NCI-H1436 (cell line): ENCODE measurements at places on chromosomes 6 and 20.

GRCh38 chr6:15152700-15153099 lies 93.2 kb upstream of the JARID2 start:
- no peak for DNase-seq

DNA sequence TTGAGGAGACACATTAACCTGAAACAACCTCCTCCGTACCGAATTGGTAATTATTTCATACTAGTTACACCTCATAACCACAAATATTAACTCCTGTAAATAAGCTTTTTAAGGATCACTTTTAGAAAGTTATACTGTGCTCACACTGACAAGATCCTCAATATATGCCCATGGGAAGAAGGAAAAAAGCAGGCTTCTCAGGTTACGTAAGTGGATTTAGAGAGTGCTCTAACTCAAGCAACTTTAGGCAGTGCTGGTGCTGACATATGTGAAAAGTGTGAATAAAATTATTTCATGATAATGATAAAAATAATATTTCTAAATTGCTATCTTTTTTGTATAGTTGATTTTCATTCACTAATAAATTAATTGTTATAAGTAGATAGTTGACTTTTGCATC lies 76.1 kb downstream of the PRKN start:
- DNase-seq, result no peak

DNA sequence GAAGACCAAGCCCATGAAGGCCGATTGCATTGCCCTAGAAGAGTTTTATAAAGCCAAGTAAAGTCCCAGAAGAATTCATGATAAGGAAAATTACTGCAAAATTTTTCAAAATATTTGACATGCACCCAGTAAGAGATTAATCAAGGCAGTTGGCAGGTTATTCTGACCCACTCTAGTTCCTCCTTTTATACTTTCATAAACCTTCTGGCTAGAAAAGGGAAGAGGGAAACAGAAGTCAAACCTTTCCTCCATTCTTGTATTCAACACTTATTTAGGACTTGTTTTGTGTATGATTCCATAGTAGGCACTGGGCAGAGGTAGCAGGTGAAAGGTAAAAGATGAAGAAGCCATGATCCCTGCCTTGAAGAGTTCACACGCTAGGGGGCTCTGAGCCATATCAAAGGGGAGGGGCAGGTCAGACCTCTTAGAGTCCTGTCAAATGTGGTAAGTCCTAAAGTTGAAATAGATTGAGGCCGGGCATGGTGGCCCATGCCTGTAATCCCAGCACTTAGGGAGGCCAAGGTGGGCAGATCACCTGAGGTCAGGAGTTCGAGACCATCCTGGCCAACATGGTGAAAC lies 85.4 kb downstream of the NDUFAF5 start:
- DNase-seq, result no peak

- DNase-seq, result no peak
These were observed 21.7 kb downstream of the BMP7 start for GRCh38 chr20:57244627-57245214.

DNA sequence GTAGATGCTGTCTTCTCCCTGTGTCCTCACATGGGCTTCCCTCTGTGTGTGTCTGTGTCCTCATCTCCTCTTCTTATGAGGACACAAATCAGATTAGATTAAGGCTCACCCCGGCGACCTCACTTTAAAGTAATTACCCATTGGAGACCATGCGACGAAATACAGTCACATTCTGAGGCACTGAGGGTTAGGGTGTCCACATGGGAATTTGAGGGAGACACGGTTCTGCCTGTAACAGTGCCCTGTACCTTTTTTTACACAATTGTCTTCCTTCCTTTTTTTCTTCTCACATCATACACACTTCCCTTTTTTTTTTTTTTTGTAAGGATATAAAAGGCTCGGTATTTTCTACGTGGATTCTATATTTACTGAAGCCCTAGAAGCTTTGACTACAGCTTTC lies 48.9 kb downstream of the DEK start:
- no peak for DNase-seq

- DNase-seq, result no peak
These were observed 84.9 kb downstream of the BTBD9 start for GRCh38 chr6:38554700-38555413.

- no peak for DNase-seq
These were observed 18.9 kb downstream of the TFAP2A start for GRCh38 chr6:10395704-10396546.

DNA sequence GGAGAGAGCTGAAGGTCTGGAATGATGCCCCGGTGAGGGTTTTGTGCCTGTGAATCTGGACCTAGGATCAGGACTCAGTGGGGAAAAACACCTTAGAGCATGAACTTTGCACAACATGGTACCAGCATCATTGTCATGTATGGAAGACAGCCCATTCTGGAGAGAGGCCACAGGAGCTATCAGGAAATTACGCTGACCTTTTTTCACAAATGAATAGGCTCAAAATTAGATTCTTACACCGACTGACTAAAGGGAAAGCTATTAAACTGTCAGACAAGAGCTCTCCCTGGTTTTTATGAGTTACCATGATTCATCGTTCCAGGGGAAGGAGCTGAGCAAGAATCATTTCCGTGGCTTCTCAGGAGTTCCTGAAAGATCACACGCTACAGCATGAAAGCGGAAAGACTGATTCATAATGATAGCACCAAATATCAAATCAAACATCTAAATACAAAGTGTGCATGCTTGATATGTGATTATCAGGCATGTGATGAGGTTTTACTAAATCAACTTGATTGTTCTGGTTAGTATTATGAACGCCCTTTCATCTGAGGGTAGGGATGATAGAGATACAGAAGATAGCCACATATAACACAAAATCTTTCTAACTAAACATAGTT lies 224.9 kb upstream of the SMLR1 start:
- DNase-seq, result no peak

DNA sequence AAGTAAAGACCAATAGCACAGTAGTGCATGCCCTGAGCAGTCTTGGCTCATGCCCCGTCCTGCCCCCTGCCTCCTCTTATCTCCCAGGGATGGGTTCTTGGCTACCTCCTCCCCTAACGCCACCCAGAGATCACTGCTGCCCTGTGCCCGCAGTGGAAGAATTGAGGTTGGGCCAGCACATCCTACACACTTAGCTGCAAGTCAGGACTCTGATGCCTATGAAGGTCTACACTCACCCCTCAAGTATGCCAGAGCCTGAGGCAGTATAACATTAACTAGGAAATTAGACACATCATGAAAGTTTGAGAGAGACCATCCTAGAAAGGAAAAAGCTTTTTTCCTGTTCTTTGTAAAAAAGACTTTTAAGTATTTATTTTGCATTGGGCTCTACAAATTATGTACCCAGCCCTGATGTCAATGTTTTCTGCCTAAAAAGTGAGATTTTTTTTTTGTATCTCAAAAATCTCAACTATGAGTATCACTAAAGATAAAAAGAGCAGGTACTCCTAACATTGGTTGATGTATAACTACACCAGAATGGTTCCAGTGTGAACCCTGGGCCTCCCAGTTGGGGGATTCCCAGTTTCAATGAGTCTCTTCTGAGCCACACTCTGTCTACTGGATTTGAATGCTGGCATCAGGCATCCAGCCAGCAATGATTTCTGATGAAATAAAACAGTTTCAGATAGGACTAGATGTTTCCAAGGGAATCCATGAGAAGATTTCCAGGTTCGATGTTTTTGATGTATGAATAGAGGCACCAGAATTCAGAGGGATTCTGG lies 115.4 kb downstream of the ISM1 start:
- no peak for DNase-seq

- no peak for DNase-seq
These were observed 40.6 kb upstream of the NFATC2 start for GRCh38 chr20:51583073-51583472.

DNA sequence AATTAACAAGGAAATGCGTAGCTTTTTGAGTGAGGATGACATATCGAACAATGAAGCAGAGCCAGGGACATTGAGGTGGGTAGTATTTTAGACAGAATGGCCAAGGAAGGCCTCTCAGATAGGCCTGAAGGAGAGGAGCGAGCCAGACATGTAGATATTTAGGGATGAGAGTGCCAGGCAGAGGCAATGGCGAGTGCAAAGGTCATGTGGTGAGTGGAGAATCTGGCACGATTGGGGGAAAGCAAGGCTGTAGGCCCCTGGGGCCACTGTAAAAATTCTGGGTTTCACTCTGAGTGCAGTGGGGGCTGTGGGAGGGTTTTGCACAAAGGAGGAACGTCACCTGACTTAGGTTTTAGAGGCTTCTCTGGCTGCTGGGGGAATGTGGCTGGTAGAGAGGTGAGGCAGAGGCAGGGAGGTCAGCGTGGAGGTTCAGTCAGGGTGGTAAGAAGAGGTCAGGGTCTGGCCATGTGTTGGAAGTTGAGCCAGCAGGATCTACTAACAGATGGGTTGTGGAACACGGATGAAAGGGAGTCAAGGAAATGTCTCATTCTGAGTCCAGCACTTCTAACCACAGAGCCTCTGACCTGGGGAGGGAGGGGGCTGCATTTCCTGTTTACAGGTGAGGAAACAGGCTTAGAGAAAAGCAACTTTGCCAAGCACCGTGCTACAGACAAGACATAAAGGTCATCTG lies 11.3 kb downstream of the SIRPA start:
- DNase-seq, result no peak

GRCh38 chr6:166589337-166589731 lies 2.9 kb upstream of the RAMACL start:
- DNase-seq, result no peak

- DNase-seq, result no peak
These were observed 97.2 kb downstream of the TMEM242 start for GRCh38 chr6:157226026-157226625.

DNA sequence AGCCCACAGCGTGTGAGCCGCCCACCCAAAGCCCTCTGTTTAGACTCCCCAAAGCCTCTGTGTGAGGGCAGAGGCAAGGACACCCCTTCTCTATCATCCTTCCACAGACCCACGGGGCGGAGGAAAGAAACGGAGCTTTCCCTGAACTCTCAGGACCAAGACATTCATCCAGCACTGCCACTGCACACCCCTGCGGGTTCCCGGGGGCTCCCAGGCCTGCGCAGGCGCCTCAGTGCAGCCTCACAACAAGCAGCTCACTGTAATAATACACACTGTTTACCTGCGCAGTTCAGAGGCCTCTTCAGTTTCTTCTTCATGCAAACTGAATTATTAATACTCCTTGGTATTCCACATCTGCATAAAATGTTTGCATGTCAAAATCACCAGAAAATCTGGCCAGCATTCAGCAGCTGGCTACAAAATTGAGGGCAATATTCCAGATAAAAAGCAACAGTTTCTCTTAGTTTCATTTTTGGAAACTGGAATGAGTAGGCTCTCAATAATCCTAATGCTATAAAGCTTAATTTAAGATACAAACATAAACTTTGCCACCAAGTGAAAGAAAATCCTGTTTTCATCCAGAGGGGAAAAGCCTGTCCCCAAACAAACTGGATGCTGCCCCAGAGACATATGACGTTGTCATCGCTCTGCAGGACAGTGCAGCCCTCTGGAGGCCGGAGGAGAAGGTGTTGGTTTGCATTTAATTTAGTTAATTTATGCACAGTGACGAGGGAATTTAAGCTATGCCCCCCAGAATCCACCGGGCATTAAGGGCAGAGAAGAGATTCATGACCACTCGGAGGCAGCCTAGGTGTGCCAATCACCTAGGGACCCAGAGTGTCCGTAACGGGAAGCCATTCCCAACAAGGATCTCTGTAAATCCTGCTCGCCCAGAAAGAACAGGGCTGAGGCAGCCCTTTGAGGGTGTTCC lies 45.3 kb downstream of the NINL start:
- DNase-seq, result no peak

DNA sequence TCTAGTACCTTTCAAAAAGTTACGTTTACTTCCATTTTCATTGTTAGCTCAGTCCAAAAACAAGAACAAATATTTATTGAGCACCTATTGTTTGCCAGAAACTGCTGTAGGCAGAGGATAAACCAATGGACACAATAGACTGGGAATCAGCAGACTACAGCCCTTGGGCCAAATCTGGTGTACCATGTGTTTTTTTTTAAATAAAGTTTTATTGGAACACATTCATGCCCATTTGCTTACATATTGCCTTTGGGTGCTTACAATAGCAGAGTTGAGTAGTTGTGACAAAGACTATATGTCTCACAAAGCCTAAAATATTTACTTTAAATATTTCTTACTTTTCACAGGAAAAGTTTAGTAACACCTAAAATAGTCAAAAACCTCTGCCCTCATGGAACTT lies 216.1 kb downstream of the COL9A1 start:
- no peak for DNase-seq

- DNase-seq, result no peak
These were observed 28.9 kb downstream of the ILRUN start for GRCh38 chr6:34667481-34668238.

GRCh38 chr6:3471286-3471685 lies 14.4 kb upstream of the SLC22A23 start:
- no peak for DNase-seq

- peak; percentile 69 for DNase-seq
These were observed 72.8 kb downstream of the MDGA1 start for GRCh38 chr6:37624606-37625574.

DNA sequence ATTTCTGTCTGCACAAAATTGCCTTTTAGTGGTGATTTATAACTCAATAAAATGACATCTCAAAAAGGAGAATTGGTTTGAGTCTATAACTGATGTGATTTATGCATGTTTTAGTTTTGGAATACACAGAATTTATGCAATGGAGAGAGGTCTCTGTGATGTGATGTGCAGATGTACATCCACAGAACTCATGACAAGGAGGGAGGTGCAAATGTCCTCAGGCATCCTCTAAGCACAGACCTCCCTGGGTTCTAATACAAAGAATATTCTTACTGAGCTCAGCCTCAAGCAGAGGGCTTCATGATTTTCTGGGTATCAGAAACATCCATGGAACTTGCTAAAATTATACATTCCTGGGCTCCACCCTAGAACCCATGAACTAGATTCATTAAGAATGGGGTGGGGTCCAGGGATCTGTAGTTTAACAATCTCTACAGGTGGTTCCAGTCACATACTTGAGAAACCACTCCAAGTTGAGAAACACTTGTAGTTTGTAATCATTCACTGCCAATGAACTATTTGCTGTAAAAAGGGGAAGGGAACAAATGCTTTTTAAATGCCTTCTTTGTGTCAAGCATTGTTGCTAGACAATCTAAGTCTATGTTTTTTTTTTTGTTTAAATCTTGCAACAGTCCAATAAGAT lies 60.2 kb upstream of the NEDD9 start:
- DNase-seq, result no peak

GRCh38 chr6:781350-781961 lies 88.5 kb upstream of the EXOC2 start:
- no peak for DNase-seq

GRCh38 chr6:31541059-31541657 lies 645 bp downstream of the DDX39B start:
- DNase-seq, result peak; percentile 50

GRCh38 chr20:24736131-24736843 lies 212.8 kb upstream of the CST7 start:
- DNase-seq, result no peak

DNA sequence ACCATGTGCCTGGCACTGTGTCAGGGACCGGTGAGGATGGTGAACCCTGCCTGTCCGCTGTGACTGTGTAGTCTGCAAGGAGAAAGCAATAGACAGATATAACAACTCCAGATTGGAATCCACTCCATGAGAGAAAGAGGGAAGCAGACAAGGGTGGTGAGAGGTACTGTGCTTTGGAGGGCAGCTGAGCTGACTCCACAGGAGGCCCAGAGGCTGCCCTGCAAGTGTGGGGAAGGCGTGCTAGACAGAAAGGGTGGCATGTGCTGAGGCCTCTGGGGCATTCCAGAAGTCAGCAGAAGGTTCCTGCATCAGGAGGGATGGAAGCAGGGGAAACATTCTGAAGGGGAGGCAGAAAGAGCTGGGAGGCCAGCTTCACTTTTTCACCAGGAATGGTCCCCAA lies 39.3 kb upstream of the APCDD1L start:
- no peak for DNase-seq

- DNase-seq, result no peak
These were observed 23.2 kb downstream of the YTHDF1 start for GRCh38 chr20:63192721-63193120.

- no peak for DNase-seq
These were observed 163.4 kb upstream of the DEFB112 start for GRCh38 chr6:50213146-50213545.
